Progenitor cell of endocrine pancreas (in vitro differentiated cells): ENCODE measurements at places on chromosomes 1 and 21.

- DNase-seq, result no peak
These were observed 6.0 kb upstream of the SCYL3 start for GRCh38 chr1:169899519-169900217.

GRCh38 chr21:33308586-33309490 is 15.9 kb upstream of the IFNAR1 start:
- no peak for DNase-seq

DNA sequence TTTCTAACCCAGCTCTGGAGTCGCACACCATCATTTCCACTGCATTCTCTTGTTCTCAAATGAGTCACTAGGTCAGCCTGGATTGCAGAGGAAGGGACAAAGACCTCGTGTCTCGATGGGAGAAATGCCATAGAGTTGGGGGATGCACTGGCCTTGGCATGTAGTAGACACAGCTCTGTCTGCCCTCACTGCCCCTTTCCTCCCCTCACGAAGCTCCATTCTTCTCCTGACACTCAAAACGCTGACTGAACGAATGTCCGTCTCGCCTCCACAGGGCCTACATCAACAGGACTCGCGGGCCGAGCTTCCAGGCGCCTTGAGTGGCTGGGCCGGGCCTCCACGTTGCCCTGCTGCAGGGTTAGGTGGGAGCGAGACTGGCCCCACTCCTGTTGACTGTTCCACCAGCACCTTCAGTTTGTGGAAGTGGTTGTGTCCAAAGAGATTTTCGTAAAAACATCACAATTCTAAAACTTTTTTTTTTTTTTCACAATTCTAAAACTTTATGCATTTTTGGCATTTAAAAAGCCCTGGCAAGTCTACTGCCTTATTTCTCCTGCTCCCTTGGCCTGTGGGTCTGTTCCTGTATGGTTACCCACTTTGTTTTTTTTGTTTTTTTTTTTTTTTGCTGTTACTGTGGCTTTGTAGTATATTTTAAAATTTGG is 18.8 kb downstream of the PKNOX1 start:
- DNase-seq, result no peak

- peak; percentile 34 for DNase-seq
These were observed 2.0 kb upstream of the ATF3 start for GRCh38 chr1:212606395-212607205.

DNA sequence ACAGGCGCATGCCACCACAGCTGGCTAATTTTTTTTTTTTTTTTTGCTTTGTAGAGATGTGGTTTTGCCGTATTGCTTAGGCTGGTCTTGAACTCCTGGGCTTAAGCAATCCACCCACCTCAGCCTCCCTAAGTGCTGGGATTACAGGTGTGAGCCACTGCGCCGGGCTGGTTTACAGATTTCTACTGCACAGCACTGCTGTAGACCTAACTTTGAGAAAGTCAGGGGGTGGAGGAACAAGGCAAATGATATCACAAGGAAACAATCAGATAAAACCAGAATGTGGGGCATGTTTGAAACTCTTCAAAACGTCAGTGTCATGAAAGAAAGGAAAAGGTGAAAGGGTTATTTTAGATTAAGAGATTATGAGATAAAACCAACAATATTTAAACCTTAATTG is 45.3 kb downstream of the URB2 start:
- no peak for DNase-seq
